ENCODE measurements at places on chromosomes 2 and 18.
A peak's percentile ranks its signal among the peaks of the same experiment; 100 is the strongest.

DNA sequence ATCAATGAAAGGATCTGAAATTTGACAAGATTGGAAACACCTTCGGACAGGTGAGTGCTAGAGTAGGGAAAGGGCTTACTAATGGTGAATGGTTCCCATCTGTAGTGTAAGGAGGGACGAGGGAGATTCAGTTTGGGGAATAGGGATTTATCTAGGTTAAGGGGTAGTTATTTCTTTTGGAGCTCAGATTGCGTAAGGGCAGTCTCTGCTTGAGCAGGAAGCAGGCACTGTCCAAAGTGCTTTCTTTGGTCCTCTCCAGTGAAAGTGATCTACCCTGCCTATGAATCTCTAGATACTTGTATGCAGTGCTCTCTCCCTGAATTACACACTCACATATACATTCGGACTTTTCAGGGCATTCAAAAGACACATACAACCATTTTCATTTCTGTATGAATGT, 272.9 kb upstream of the FIGN start:
- no peak for DNase-seq

- no peak for DNase-seq
These were observed 1.1 kb downstream of the COLEC11 start for GRCh38 chr2:3595985-3596384.

DNA sequence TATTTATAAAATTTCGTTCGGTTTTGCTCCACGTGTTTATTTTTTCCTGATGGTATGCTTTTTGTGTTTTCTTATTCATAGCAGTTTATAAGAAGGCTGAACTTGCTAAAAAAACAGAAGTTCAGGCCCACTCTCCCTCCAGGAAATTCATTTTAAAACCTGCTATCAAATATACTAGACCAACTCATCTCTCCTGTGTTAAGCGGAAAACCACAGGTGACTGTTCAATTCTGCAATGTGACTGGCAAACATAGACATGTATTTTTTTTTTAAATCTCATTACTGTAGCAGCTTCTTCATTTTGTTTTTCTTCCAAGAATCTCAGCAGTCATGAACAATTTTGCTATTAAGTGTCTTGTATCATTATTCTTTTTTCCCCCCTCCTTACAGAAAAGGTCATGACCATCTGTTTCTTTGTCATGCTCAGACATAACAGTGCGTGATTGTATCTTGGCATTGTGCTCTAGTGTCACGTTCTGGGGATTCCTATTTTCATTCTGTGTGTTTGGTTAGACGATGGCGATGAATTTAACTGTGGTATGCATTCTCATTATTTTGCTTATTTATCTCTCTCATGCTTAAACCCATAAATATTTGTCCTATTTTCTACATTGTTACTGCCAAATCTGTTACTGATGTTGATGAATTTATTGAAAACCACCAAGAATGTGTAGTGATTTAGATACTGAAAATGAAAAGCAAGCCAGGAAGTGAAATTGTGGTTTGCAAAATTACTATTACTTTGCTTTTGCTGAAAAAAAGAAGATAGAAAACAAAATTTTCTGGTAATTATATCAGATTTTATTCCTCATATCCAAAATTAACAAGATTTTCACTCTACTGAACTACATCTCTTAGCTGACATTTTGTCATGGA, 74.6 kb upstream of the UNC80 start:
- DNase-seq, result no peak

GRCh38 chr2:157058161-157058560, 199.3 kb upstream of the GALNT5 start:
- DNase-seq, result no peak

- DNase-seq, result no peak
These were observed 57.2 kb downstream of the CYB5A start for GRCh38 chr18:74234326-74235171.

GRCh38 chr2:225889452-225889851, 489.9 kb downstream of the NYAP2 start:
- DNase-seq, result peak; percentile 31

GRCh38 chr2:179751163-179751809, 110.1 kb downstream of the ZNF385B start:
- DNase-seq, result peak; percentile 16

Measured in Ammon's horn (tissue), 1 donor.